Breast epithelium (tissue), 4 donors: ENCODE measurements at places on chromosomes 3 and 15. TPM values are rescaled to one million over a fixed set of nuclear protein-coding genes. Genes with fewer than 3 reads are reported as not detected.

DNA sequence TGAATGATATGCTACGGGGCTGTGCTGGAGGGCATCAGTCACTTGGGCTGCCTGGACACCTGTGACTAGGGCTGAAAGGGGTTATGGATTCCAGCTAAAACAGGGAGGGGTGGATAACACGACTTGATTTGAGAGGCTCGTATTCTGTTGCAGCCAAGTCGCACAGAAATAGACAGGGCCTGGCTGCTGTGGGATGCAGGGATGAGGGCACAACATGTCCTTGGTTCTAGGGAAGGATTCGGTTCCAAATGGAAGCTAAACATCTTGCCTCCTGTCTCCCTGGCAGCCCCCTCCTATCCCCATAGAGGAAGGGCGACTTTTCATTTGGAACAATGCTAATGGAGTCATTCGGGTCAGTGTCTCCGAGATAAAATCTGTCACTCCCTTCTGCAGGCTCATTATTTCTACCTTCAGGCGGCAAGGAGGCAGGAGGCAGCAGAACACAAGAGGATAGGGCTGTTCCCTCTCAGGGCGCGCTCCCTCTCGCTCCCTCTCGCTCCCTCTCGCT, 433.8 kb upstream of the RBMS3 start:
- DNase-seq = no peak

DNA sequence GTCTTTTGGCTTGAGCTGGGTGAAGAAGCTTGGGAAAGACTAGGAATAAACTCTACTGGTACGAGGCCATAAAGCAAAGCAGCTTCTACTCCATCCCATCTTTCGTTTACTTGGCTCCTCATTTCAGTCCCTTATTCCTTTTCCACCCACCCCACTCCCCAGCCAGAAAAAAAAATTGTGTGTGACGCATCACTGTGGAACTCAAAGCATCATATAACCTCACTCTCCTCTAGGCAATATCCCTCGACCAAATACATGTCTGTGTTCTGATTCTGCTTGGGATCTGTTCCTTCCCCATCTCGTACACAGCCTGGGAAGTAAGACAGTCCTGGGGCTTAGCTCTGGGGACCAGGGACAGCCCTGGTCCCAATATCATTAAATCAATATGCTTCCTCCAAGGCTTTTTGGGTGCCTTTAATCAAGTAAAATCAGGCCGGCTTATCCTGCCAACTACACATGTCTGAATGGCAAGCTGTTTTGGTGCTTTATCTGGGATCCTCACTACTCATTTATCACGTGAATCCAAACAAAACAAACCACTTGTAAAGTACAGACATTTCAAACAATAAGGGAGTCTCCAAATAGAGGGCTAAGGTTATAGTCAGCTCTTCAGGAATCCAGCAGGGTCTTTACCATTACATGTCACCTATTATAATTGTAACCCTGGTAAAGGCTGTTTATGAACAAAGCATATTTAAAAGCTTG, 74.9 kb upstream of the ZBED2 start:
- DNase-seq = no peak

DNA sequence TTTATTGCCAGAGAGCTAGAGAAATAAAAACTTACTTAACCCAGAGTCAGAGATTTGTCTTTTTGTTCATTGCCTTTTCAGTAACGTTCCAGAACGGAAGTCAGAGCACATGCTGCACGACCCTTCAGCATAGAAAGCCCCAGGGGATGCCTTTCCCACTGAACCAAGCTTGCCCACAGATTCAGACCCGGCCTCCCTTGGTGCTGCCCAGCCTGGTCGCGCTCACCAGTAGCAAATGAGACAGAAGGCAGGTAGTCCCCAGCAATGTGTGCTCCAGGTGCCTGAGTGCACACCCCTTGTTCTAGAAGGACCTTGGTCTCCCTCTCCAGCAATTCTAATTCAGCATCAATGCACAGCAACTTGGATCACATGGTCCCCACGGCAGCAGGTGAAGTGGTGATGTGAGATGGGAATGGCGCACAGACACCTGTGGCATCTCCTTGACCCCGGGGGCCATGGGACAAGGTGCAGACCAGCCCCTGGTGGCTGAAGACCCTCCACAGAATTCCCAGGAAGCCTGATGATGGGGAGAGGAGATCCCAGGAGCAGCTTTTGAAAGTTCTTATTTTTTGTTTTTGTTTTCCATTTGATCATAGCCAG, 91.8 kb upstream of the IQSEC1 start:
- no peak for DNase-seq

GRCh38 chr3:184144505-184144904, 9.3 kb downstream of the EIF2B5 start:
- DNase-seq = no peak

DNA sequence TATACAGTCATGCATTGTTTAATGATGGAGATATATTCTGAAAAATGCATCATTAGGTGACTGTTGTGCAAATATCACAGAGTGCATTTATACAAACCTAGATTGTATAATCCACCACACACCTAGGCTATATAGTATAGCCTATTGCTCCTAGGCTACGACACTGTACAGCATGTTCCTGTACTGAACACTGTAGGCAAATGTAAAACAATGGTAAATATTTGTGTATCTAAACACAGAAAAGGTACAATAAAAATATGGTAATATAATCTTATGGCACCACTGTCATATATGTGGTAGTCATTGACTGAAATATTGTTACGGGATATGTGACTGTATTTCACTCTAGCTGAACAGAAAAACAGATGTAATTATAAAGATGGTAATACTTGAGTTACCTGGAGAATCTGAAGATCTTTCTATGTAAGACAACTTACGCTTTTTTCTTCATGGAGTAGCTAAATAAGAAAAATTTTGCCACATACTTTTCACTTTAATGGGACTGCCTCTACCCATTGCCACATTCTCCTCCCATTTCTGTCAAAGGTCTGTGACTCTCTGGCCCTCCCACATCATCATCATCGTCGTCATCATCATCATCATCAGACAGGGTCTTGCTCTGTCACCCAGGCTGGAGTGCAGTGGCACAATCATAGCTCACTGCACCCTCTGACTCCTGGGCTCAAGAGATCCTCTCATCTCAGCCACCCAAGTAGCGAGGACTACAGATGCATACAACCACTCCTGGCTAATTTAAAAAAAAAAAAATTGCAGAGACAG, 7.2 kb downstream of the PCOLCE2 start:
- no peak for DNase-seq

DNA sequence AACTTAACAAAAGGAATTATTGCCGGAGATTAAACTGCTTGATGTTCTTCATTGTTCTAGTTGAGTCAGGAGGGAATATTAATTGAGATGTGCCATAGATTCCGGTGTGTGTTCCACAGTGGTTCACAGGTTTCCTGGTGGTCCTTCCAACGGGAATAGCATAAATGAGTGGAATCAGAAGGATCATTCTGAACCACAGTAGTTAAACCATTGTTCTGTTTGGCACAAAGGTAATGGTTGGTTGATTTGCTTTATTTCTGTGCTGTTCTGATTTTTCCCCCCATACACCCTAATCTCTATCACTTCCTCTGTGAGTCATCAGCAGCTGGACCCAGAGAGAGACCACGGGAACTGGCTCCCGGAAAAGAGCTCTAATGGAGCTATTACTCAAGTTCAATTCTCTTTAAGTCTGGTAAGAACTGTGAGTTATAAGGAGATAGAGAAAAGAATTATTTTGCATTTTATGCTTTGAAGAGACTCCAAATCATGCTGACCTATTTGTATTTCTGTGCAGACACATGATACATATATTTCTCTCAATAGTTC, 627.2 kb downstream of the ZIC1 start:
- DNase-seq = no peak

The CLEC3B gene
- 18.3 TPM for total RNA-seq

DNA sequence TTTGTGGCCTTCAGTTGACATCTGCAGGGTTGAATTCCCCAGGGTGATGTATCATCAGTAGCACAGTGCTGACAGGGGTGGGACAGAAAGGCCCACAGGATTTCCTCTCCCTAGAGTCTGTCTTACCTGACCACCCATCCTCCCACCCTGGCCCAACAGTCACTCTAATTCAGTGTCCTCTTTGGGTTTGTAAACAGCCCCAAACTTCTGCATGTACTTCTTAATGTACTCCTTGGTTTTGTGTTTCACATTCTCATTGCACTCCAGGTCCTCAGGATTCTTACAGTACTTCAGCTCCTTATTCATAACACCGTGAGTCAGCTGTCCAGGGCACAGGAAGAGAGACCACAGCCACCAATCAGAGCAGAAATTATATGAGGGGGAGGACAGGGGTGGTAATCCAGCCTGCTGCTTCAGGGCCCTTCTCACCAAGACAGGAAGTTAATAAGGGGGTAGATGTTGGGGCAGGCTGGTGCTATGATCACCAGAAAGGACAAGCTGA, 37.5 kb downstream of the NBEAL2 start:
- no peak for DNase-seq

The FSIP1 gene
- 0.32 TPM for total RNA-seq

DNA sequence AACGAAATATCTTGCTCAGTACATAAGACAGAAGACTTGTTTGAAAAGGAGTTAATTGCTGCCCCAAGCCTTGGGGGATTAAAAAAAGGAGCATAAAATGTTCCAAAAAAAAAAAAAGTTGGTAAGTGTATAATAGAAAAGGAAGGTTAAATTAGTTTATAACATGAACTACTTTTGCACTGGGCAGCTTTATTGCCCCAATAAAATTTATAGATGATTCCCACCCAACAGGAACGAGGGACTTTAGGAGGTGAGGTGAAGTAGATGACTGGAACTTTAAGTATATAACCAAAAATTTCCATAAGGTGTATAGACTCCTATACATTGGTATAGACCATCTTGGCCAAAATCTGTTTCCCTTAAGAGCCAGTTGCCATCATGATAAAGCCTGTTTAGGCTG, 14.8 kb downstream of the PPP2R3A start:
- no peak for DNase-seq

DNA sequence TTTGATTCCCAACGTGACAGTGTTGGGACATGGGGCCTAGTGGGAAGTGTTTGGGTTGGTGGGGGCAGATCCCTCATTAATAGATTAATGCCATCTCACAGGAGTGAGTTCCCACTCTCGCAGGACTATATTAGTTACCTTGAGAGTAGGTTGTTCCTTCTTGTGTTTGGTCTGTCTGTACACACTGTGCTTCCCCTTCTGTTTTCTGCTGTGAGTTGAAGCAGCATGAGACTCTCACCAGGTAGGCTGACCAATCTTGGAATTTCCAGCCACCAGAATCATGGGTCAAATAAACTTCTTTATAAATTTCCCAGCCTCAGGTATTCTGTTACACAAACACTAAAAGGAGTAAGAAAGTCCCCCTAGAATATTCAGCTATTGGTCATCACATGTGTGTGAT, 145.4 kb downstream of the ERC2 start:
- DNase-seq = no peak

- no peak for DNase-seq
Observed at GRCh38 chr3:184656829-184657681, 54.8 kb downstream of the MAGEF1 start.

The CYP11A1 gene
- total RNA-seq = 1.1 TPM

The SLC25A36 gene
- 74.7 TPM for total RNA-seq

The PFN2 gene
- 49.8 TPM for total RNA-seq

DNA sequence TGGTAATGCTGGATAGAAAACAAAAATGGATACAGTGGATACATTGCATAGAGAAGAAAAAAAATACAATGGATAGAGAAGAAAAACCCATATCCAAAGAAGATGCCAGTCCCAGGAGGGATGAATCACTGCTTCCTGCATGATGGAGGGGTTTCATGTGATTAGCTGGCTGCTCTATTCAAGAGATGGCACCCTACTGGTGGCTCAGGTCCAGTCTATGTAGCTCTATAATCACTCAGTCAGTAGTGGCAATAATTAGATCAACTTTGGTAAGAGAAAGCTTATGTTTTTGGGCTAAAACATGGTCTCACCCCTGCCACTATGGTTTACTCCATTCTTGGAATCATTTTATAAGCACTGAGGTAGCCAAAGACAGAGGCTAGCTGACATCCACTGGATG, 33.7 kb upstream of the NOX5 start:
- DNase-seq = no peak

- DNase-seq = no peak
Observed at GRCh38 chr15:60407415-60407805, 9.6 kb upstream of the ANXA2 start.

The SPINT1 gene
- 86.5 TPM for total RNA-seq

The PLSCR2 gene
- total RNA-seq = 0.73 TPM

GRCh38 chr3:20123131-20123652, 62.8 kb downstream of the SGO1 start:
- no peak for DNase-seq

GRCh38 chr3:113018536-113019181, 27.9 kb downstream of the GTPBP8 start:
- DNase-seq = no peak

GRCh38 chr3:144663456-144664436, 692.1 kb downstream of the DIPK2A start:
- no peak for DNase-seq

DNA sequence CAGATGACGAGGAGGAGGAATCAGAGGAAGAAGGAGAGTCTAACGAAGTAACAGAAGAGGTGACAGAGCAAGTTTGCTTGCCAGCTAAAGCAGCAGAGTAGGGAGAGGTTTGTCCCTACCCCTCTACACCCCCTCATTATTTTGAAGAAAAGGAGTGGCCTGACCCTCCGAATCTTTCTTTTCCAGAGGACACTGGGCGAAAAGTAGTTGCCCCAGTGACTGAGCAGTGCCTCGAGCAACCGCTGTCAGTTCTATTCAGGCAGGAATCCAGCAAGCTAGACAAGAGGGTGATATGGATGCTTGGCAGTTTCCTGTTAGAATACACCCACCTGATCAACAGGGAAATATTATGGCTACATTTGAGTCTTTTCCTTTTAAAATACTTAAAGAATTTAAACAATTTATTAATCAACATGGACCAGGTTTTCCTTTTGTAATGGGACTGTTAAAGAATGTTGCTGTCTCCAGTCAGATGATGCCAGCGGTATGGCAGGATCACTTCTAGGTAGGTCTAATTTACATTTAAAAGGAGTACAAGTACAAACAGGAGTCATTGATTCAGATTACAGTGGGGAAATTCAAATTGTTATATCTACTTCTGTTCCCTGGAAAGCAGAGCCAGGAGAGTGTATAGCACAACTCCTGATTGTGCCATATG, 31.9 kb upstream of the ACVR2B start:
- DNase-seq = no peak

DNA sequence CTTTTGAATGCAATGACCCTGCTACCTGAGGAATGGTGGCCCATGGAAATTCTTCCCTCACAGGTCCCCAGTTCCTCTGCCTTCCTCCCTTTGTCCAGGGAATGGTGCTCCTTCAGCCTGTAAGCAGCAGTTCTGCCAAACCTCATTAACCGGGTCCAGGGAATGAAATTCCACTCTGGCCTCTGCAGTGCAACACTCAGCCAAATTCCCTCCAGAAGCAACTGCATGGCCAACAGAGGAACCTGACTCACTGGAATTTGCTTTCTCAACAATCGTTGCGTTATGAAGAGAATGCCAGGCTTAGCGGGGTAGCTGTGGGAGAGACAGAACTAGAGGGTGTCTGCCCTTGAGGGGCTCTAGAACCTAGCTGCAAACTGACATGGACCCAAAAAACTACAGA, 449.4 kb upstream of the PROK2 start:
- DNase-seq = peak; percentile 69

The HRG gene
- total RNA-seq = not detected

The MAP3K13 gene
- 9.1 TPM for total RNA-seq

- no peak for DNase-seq
Observed at GRCh38 chr3:44223299-44223698, 18.4 kb upstream of the TOPAZ1 start.
